Cerebellum (tissue), 4 donors: ENCODE measurements at places on chromosomes 1 and 21.

DNA sequence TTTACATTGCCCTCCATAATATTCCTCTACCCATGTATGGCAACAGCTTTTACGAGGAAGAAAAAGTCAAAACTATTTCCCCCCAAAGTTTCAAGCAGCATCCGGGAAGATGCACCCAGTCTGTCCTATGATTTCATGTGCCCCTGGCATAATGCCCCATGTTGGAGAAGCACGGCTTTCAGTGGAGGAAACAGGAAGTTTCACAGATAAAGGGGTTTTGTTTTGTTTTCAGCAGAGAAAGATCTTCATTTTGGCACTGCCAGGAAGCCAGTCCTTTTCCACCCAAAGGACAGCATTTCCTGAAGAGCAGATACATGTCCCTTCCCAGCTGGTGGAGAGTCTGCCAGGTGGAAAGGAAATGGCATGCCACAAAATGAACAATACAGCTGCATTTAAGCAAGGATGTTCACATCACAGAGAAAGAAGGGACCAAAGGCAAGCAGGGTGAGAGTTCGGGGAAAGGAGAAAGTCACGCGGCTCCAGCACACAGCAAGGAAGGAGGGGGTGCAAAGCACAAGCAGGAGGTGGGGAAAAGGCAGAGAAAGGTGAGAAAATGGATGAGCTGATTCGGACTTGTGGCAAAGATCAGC, 95.3 kb upstream of the HIVEP3 start:
- no peak for DNase-seq

GRCh38 chr1:24688033-24688432, 44.9 kb downstream of the SRRM1 start:
- no peak for DNase-seq

- no peak for DNase-seq
Measured at GRCh38 chr1:4395676-4396075, 258.7 kb upstream of the AJAP1 start.

- no peak for DNase-seq
Measured at GRCh38 chr1:39107341-39108290, 81.5 kb downstream of the NDUFS5 start.

- DNase-seq, result no peak
Measured at GRCh38 chr1:35097224-35097623, 18.0 kb downstream of the ZMYM1 start.

DNA sequence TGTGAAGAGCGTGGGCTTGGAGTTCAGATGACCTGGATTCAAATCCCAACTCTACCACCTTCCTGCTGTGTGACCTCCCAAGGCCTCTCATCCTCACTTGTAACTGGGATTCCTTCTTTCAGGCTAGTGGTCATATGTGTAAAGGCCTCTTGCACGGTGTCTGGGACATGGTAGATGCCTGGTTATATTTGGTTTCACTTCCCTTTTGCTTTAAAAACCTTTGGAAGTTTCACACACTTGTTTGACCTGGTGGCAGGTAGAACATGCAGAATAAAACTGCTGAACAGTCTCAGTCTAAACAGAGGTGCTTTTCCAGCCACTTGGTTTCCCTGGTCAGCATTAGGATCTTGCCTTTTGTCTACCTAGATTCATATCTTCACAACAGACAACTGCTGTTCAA, 37.0 kb upstream of the RCAN3 start:
- DNase-seq, result no peak

GRCh38 chr1:211646566-211646965, 28.9 kb downstream of the NEK2 start:
- DNase-seq, result no peak

DNA sequence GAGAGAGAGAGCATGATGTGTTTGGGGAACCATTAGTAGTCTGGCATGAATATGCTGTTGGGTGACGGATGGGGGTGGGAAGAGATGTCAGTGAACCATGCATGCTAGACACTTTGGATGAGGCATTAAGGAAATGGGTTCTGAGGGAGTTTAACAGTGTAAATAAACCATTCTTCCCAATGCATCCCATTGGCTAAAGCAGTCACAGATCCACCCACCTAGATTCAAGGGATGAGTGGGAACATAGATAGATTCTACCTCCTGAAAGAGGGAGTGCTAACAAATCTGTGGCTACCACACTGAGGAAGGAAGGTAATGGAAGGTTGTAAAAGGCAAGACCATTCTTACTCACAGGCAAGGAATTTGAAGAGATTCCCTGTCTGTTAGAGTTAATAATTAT, 129.8 kb upstream of the CACNA1E start:
- no peak for DNase-seq

DNA sequence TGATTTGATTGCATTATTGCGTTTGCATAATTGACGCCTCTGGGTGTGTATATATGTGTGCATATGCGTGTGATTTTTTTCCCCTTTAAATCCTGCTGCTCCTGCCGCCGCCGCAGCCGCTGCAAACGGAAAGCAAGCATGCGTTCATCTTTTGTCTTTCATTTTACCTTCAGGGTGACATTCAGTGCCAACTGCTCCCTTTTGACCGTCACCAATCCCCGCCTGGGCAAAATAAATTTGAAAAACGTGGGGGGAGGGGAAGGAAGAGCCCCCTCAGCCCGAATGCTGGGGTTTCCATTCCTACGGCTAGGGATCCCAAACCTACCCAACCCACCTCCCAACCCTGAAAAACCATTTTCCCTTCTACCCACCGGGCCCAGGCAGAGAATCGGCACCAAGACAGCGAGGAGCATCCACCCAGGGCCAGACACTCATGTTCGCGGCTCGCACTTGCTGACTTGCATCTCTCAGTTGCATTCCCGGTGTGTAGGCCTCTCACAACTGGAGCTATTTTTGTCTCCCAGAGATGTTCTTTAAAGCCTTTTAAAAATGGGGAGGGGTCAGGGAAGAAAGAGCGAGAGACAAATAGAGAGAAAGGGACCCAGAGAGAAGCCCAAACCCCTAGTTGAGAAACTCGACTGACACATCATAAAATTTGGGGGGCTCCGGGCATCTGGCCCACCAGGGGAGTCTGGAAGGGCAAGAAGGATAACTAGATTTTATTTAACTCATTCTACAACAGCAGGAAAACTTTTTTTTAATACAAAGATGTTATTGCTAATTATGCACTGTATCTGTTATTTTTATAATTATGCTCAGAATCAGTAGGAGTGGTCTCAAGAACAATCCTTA, 367.1 kb upstream of the ESRRG start:
- DNase-seq, result peak; percentile 14

DNA sequence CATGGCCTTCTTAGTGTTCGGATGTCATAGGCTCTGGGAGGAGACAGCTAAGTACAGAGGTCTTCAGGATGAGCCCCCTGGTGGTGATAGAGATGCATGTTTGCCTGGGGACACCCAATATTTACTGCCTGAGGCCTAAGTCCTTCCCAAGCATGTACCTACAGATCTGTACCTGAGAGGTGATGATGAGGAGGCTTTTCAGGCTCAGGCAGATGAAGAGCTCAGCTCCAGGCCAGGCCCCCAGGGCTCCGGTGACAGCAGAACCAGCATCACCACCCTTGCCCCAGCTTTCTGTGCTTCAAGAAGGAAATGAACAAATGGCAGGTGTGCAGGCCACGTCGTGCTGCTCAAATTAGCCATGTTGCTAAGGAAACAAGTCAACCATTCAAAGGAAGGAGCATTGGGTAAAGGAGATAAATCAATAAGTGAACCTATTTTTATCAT, 21.1 kb downstream of the CACNA1E start:
- no peak for DNase-seq

DNA sequence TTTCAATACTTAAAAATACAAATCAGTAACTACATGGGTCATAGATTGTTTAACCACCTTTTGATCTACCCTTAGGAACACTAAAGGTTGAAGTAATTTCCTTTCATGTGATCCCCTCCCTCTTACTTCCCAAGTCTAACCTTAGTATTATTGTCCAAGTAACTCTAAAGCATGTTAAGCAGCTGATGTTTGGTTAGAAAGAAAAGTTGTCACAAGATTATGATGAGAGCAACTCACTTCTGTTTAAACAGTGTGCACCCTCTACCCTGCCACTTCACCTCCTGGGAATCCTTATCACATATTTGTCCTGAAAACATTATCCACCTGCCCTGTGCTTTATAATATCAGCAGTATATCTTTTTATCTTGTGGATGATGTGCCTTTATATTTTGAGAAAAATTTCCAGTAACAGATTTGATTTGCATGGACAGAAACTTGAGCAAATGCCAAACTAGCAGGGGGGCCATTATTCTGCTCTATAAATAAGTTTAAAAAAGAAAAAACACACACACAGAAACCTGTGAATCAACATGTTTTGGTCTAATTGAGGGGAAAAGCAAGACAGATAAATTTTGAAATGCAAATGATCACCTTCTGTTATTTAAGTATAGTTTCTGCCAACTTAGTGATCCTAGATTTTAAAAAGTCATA, 194.3 kb downstream of the RPS6KC1 start:
- no peak for DNase-seq

GRCh38 chr1:39572379-39573096, 4.1 kb downstream of the PABPC4 start:
- DNase-seq, result no peak

GRCh38 chr21:32515874-32516273, 69.4 kb downstream of the TCP10L start:
- DNase-seq, result no peak

- DNase-seq, result no peak
Measured at GRCh38 chr21:36211660-36212512, 55.3 kb downstream of the DOP1B start.
